ENCODE measurements at places on chromosomes 7 and 10.

GRCh38 chr10:124697837-124698544 is 46.2 kb downstream of the FAM53B start:
- peak; percentile 41 for DNase-seq

GRCh38 chr7:122556219-122556618 is 142.7 kb downstream of the RNF133 start:
- DNase-seq: no peak

GRCh38 chr10:77925795-77926565 is 575 bp downstream of the DLG5 start:
- no peak for DNase-seq

GRCh38 chr7:121954803-121955202 is 81.8 kb downstream of the PTPRZ1 start:
- DNase-seq: no peak

GRCh38 chr7:117385363-117386109 is 41.8 kb downstream of the ASZ1 start:
- DNase-seq: no peak

DNA sequence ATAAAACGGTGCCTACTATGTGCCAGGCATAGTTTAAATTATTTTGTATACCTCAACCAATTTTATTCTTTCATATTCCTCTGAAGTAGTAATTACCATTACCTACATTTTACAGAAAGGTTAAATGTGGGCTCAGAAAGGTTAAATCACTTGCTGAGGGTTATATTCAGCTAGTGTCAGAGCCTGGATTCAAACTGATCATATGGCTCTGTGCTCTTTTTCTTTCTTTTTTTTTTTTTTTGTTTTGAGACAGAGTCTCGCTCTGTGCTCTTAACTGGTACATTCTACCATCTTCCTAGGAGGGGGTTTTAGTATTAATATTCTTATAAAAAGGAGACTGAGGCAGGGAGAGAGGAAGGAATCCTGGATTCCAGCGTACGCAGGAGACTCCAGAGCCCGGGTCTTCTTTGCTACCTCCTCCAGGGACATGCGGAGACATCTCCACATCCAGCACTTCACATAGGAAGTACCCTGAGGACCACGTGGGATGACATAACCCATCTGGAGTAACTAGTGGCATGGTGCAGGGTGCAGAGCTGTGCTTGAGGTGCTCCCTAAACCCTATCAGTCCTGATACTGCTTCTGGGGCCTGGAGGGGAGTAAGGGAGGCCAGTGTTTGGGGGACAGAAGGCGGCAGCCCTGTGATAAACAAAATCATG is 29.6 kb upstream of the ATXN7L1 start:
- no peak for DNase-seq

DNA sequence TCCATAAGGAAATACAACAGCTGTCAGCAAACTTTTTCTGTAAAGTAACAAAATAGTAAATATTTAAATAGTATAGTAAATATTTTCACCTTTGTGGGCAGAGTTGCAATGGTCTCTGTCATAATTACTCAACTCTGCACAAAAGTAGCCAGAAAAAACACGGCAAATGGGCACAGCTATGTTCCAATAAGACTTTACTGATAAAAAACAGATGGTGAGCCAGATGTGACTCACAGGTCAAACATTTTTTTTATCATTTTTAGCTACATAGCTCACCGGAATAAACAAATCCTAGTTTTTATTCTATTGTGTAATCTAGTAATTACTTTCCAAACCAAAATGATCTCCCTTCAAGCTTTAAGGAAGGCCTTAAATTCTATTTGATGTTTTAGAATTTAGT is 55.3 kb downstream of the NCAPG2 start:
- no peak for DNase-seq

- DNase-seq: no peak
Measured at GRCh38 chr10:10847387-10847786, 170.3 kb upstream of the CELF2 start.

DNA sequence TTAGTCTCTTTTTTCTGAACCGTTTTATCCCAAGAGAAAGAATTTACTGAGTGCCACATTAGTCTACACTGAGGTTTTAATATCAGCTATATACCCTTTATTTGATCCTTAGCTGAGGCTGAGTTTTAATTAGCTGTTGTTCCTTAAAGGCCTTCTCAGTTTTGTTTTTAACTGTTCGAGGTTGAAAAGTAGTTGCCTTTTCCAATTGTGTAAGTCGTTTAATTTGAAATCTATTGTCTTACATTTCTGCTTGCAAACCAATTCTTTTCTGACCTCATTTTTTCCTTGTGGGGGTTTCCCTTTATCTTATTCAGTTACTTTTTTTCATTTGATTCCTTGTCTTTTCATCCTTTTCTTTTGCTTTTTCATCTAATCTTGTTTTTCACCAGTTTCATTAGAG is 30.8 kb downstream of the UMAD1 start:
- no peak for DNase-seq

DNA sequence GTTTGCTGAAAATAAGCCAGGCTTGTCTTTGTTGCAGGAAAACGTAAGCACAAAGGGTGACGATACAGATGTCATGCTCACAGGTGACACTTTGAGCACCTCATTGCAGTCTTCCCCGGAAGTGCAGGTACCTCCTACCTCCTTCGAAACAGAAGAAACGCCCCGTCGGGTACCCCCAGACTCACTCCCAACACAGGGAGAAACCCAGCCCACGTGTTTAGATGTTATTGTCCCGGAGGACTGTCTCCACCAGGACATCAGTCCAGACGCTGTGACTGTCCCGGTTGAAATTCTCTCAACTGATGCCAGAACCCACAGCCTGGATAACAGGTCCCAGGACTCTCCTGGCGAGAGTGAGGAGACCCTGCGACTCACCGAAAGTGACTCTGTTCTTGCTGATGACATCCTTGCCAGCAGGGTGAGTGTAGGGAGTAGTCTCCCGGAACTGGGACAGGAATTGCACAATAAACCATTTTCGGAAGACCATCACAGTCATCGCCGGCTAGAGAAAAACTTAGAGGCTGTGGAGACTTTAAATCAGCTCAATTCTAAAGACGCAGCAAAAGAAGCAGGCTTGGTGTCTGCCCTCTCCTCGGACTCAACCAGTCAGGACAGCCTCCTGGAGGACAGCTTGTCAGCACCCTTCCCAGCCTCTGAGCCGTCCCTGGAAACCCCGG is 18.3 kb upstream of the BHLHA15 start:
- no peak for DNase-seq

- no peak for DNase-seq
Measured at GRCh38 chr10:125316436-125316835, 156.1 kb upstream of the CTBP2 start.

GRCh38 chr10:105010411-105011121 is 369.5 kb downstream of the SORCS3 start:
- no peak for DNase-seq

DNA sequence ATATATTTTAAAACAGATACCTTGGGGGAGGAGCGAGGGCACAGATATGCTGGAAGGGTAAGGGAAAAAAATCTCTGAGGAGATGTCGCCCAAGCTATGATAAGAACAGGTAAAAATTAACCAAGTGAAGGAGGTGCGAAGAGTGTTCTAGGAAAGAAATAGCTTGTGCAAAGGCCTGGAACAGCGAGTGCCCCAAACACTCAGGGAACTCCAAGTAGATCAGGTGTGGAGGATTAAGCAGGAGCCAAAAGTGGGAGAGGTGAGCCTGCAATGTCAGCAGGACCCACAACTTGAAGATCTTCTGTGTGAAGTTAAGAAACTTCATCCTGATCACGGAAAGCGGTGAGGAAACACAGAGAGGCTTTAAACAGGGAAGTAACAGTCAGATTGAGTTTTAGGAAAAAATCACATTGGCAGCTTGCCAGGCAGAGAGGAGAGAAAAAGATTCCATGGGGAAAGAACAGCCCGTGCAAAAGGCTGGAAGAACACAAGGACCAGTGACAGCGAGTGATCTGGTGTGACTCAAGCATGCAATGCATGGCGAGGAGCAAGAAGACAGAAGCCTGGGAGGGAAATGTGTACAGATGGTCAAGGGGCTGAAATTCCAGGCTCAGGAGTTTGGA is 30.7 kb downstream of the FGF8 start:
- no peak for DNase-seq

DNA sequence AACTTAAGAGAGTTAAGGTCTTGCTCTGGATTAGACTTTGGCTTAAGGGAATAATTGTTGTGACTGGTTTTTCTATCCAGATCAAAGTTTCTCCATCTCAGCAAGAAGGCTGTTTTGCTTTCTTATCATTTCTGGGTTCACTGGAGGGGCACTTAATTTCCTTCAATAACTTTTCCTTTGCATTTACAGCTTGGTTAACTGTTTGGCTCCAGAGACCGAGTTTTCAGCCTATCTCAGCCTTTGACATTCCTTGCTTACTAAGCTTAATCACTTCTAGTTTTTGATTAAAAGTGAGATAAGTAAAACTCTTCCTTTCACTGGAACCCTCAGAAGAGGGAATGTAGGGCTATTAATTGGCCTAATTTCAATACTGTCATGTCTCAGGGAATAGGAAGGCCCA is 76.4 kb downstream of the LARP4B start:
- no peak for DNase-seq

GRCh38 chr7:155941688-155942087 is 129.4 kb upstream of the SHH start:
- DNase-seq: no peak

GRCh38 chr10:117543225-117544003 is 868 bp downstream of the EMX2 start:
- no peak for DNase-seq

DNA sequence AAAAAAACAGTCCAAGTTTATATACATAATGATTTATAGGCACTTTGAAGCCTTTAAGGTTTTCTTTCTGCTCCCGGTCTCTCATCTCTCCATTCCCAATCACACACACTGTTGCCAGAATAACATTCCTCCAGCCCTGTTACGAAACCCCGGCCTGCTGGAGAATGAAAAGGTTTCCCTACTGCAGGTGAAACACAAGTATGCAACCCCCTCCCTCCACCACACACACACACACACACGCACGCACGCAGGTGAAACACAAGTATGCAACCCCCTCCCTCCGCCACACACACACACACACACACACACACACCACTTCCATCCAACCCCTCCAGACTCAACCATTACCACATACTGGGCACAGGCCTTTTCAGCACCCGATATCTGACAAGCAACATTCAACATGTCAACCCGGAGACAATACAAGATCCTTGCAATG is 87.5 kb downstream of the PARD3 start:
- DNase-seq: no peak

- peak; percentile 26 for DNase-seq
Measured at GRCh38 chr7:77331938-77332695, 84.0 kb downstream of the GSAP start.

DNA sequence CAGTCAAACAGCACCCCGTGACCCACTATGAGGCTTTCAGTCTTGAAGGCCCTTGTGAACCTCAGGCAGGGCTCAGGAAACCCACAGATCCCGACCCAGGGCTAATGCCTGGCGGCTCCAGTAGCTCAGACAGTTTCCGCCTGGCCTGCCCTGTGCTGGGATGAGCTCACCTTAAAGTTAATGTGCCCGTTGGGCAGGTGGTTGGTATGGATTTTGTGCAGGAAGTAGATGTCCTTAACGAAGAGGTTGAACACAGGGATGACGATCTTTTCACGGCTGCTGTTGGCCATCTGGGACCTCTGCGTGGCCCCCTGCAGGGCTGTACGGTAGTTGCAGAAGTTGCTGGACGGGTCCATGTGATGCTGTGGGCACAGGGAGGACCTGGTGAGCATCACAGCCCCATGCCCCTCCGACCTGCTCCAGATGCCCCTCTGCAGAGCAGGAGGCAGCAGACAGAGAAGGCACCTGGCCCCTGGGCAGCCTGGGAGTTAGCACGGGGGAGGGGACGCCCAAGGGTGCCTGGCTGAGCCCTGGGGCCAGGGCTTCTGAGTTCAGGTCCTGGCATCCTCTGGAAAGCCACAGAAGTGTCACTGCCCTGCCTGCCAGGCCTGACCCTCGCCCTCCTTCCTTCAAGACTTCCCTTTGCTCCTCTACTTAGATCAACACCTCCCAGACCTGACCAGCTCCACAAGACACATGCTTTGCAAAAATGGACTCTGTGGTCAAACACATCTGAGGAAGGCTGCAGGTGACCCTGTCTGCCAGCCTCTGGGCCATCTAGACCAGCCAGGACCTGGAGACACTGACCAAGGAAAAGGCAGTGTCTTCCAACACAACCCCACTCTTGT is 59.8 kb downstream of the CSGALNACT2 start:
- no peak for DNase-seq

- DNase-seq: no peak
Measured at GRCh38 chr7:146494952-146495596, 378.5 kb downstream of the CNTNAP2 start.

- no peak for DNase-seq
Measured at GRCh38 chr7:71746006-71746405, 614.1 kb downstream of the GALNT17 start.

DNA sequence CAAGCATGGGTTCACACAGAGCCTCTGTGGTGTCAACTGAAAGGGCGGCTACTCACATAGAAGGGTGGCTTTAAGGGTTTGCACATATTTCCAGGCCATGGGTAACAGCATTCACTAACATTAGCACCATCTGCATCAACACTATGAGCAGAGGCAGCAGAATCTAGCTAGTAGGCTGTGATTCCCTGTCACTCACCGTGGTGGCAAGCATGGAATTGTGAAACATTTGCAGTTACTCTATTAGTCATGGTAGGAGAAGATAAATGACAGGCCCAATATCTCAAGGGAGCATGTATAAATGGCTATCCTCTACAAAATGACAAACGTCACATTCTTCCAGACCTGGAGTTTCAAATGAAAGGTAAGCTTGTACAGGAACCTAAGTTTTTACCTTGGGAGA is 32.2 kb upstream of the CUBN start:
- no peak for DNase-seq

DNA sequence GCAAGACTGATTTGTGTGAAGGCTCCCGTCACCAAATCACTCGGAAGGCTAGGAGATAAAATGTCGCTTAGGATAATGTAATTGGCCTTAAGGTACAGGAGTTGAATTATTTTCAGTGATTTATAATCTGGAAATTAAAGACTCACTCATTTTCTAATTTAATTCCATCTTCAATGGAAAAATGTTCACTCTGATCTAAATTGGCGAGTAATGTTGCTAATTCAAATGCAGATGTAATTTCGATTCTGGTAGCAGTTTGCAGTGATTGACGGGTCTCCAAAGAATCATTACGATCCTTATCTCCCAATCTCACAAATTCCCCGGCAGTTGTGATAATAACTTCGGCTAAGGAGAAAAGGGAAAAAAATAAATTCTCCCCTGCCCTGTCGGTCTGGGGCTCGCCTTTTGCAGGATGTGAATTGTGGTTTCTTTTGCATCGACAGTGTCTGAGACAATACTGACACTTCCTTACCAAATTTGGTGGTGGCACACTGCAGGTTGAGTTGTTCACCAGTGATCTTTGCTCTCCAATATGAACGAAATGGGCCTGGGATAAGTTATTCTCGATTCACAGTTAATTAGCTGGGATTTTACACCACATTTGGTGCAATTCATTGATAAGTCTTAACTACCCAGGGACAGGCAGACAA is 215.1 kb upstream of the GPR26 start:
- no peak for DNase-seq

DNA sequence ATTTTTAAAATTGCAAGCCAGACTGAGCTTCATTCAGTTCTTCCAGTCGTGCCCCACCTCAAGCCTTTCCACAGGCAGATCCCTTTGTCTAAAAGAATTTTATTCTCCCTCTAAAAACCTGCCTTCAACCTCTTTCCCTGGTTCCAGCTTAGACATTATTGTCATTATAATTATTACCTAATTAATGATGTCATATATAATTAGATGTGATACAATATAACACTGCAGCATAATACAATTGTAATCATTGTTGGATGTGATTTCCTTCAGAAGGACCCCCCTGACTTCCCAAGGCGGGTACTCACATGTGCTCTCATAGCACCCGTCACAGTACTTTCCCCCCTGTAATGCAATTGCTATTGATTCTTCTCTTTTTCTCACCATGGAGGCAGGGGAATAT is 88.6 kb downstream of the GPAM start:
- DNase-seq: no peak

Data from activated T-cell treated with anti-CD3 and anti-CD28 coated beads for 24 hours (primary cell).